WTC11 (cell line): ENCODE measurements at places on chromosomes 5 and 9. TPM values are rescaled to one million over a fixed set of nuclear protein-coding genes. Genes with fewer than 3 reads are reported as not detected.

DNA sequence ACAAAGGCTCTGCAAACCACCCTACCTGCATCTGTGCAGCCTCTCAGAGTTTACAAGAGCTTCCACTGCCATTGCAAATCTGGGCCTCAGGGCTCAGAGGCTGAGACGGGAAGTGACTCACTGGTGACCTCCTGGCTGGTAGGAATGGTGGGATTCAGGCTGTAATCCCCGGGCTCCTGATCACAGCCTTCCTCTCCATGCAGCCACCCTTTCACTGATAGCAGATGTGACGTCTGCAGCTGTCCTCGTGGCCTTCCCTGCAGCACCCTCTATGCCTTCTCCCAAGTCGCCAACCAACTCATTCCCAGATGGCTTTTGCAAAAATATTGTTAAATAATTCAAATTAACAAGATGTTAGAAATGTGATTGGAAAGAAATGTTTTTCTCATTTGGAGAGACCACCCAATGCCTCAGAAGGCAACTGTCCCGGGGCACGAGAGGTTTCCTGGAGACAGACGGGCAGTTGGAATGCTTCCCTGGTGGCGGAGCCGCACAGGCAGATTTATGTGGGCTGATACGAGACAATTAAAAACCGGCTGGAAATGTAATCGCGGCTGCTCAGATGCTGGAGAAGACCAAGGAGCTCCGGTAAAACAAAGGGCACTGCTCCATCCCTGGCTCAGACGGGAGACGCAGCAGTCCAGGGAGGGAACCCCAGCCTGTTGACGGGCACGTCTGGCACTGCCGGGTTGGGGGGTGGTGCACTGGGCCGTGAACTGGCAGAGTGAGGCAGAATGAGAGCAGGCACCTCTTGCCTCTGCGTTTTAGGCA, 34.4 kb upstream of the SLC25A51 start:
- peaks cover 17% of the 10 kb centered on the region for H3K4me1 ChIP-seq
- no peak overlapping the region for H3K4me3 ChIP-seq
- H3K36me3 ChIP-seq: no peaks in the 10 kb centered on the region
- no peaks in the 10 kb centered on the region for H3K27me3 ChIP-seq

GRCh38 chr5:10660135-10660534, 96.3 kb downstream of the ANKRD33B start:
- DNase-seq: no peak
- H3K4me1 ChIP-seq: peaks cover 26% of the 10 kb centered on the region
- no peak overlapping the region for H3K27ac ChIP-seq

DNA sequence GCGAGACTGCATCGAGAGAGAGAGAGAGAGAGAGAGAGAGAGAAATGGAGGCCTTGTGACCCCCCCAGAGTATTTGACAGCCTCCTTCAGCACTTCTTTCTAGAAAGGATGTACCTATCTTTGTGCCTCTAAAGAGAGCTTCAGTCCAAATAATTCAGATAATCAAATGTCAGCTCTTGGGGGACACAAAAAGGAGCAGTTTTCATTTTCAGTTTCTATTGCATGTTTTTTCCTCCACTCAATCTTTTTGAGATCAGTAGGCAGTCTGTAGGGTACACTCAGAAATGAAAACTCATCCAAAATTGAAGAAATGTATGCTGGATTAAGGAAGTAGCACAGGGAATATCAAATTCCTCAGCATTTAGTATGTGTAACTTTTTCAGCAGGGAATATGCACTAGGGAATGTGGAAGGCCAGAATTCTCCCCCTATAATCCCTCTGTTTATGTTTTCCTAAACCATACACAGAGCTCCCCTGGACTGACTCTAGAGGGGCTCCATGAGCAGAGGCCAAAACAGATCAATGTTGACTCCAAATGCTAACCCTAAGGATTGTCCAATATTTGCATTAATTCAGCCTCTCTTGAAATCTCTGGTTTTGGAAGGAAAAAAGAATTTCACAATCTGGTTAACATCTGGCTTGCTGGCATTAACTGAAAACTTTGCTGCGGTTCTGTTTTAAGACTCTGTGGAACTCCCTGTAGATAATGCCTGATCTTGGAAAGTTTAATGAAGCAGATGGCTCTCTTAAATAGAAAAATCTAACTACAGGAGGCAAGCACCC, 250.1 kb downstream of the CEMIP2 start:
- peaks cover 27% of the 10 kb centered on the region for H3K4me1 ChIP-seq
- no peaks in the 10 kb centered on the region for H3K36me3 ChIP-seq
- H3K4me3 ChIP-seq: no peak overlapping the region

DNA sequence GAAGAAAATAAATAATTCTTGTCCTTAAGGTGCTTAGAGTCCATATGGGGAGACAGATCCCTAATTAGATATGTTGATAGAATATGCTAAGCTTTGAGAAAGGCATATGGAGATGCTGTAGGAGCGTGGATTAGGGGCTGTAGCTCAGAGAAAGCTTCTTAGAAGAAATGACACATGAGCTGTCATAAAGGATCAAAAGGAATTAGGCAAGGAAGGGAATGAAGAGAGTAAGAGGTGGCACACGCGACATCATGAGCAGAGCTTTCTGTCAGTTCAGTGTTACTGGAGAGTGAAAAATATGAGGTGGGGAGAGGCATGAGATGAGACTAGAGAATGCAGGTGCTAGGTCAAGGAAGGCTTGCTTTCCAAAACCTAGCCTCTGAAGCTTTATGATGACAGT, 118.6 kb downstream of the KIAA0825 start:
- H3K36me3 ChIP-seq: no peaks in the 10 kb centered on the region
- no peak overlapping the region for H3K27ac ChIP-seq
- DNase-seq: no peak
- no peaks in the 10 kb centered on the region for H3K27me3 ChIP-seq
- H3K4me1 ChIP-seq: no peaks in the 10 kb centered on the region
- H3K4me3 ChIP-seq: no peak overlapping the region

- peak overlapping the region; percentile 72; the same call in 1 of the 2 replicates for H3K27ac ChIP-seq
- DNase-seq: no peak
- 0 out of 2 replicates have a peak, but pooled peaks cover 3% of the 10 kb centered on the region for H3K4me1 ChIP-seq
Observed at GRCh38 chr9:131299346-131299960, 9.9 kb downstream of the PLPP7 start.

GRCh38 chr5:32202394-32202793, 28.3 kb upstream of the GOLPH3 start:
- H3K36me3 ChIP-seq: peaks cover 6% of the 10 kb centered on the region
- DNase-seq: no peak
- H3K4me3 ChIP-seq: no peak overlapping the region
- H3K4me1 ChIP-seq: no peaks in the 10 kb centered on the region
- H3K27ac ChIP-seq: no peak overlapping the region

DNA sequence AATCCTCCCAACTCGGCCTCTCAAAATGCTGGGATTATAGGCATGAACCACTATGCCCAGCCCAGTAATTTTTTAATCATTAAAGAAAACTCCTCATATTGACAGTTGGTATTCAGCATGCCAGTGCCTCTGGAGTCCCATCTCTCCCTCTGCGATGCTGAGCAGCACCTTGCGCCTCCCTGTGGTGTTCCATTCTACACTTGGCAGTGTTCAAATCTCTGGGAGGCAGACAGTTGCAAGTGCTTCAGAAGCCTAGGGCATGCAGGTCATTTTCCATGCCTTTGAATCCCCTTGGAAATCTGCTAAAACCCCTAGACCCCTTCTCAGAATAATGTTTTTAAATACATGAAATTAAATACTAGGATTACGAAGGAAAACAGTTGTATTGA, 41.3 kb downstream of the GARNL3 start:
- no peaks in the 10 kb centered on the region for H3K27me3 ChIP-seq
- no peaks in the 10 kb centered on the region for H3K36me3 ChIP-seq
- peak; percentile 47 for DNase-seq
- peaks cover 6% of the 10 kb centered on the region for H3K4me1 ChIP-seq
- peak overlapping the region; percentile 64; the same call in 1 of the 2 replicates for H3K27ac ChIP-seq

DNA sequence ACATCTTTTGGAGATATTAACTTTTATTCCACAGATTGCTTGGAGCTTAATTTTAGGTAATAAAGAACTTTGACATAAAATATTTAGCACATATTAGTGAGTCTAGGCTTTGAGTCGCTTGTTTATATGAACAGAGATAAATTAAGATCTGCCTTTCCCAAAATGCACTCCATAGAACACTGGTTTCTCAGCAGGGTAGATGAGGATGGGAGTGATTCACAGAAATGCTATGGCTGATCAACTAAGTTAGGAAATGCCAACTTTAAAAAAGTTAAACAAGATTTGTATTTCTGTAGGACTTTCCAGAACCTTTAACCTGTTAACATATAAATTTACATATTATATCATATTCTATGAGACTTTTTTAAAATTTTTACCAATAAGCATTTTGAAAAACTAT, 65.2 kb downstream of the STARD4 start:
- no peak overlapping the region for H3K27ac ChIP-seq
- H3K36me3 ChIP-seq: peaks cover 3% of the 10 kb centered on the region; the same call in 1 of the 2 replicates
- H3K4me3 ChIP-seq: no peak overlapping the region
- DNase-seq: no peak

DNA sequence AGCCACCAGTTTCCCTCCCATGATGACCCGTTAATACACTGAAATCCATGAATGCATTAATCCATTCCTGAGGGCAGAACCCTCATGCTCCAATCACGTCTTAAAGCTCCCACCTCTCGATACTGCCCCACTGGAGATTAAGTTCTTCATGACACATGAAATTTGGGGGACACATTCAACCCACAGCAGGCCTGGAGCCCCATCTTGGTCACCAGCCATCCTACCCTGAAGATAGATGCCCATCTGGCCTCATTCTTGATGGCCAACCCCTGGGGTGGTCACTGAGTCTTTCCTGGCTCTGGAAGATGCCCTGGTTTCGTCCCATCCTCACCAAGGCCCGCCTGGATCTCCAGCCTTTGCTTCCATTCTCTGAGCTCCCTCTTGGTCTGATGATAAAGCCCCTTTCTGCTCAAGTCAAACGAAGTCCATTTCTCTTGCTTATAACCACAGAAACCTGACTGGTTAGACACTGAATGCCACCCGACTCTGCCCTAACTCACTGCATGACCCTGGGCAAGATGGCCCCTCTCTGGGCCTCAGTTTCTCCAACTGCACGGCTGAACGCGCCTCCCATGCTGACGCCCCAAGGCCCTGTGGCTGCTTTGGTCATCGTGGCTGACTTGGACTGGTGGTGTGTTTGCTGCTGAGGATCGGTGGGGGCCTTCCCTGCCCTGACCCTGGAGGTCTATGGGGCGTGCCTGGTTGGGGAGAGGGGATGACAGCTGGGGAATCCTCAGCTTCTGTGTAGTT, 138.4 kb upstream of the IER5L start:
- no peak overlapping the region for H3K4me3 ChIP-seq
- no peak overlapping the region for H3K27ac ChIP-seq
- H3K27me3 ChIP-seq: no peaks in the 10 kb centered on the region
- H3K36me3 ChIP-seq: no peaks in the 10 kb centered on the region
- no peak for DNase-seq
- H3K4me1 ChIP-seq: peaks cover 14% of the 10 kb centered on the region

- peaks cover 10% of the 10 kb centered on the region for H3K27me3 ChIP-seq
- no peak for DNase-seq
- H3K27ac ChIP-seq: no peak overlapping the region
- no peaks in the 10 kb centered on the region for H3K36me3 ChIP-seq
- no peak overlapping the region for H3K4me3 ChIP-seq
- peaks cover 9% of the 10 kb centered on the region for H3K4me1 ChIP-seq
Observed at GRCh38 chr9:123960366-123960765, 30.4 kb upstream of the DENND1A start.

DNA sequence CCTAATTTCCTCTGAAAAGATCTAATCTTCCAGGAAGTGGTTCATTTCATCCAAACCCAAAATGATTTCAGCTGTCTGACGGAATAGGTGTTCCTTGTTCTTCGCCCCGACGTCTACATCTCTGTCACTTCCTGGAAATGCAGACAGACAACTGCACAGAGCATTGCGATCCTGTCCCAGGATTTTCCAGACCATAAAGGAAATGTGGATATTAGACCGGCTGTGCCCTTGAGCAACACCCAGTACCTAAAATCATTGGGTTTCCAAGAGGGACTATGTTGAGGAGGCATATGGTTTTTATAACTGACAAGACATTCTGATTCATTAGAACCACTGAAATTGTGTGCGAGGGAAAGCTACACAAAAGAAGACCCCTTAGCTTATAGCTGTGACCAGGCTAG, 74.2 kb downstream of the MSX2 start:
- H3K36me3 ChIP-seq: no peaks in the 10 kb centered on the region
- no peak overlapping the region for H3K4me3 ChIP-seq
- DNase-seq: no peak
- H3K27me3 ChIP-seq: no peaks in the 10 kb centered on the region
- H3K4me1 ChIP-seq: peaks cover 12% of the 10 kb centered on the region
- no peak overlapping the region for H3K27ac ChIP-seq

DNA sequence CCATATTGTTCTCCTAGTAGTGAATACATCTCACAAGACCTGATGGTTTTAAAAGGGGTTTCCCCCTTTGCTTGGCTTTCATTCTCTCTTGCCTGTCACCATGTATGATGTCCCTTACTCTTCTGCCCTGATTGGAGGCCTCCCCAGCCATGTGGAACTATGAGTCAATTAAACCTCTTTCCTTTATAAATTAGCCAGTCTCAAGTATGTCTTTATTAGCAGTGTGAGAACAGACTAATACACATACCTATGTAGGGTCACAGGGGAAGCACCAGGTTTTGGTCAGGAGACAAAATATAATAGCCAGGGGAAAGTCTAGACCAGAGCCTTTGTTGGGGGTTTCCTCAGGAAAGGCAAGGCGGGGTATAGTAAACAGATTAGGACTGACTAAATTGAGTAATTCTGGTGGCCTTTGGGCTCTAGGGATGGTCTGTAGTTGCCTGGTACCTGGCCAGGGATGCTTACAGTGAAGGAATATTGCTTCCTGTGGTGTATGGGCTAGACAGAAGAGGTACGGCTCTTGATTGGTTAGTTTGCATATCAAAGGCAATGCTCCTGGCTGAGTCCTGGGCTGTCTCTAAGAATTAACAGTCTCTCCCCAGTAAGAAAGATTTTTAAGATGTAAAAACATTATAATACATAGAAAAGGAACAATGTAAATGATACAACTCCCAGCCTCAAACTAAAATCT, 254.5 kb downstream of the ELAVL2 start:
- no peaks in the 10 kb centered on the region for H3K36me3 ChIP-seq
- no peak for DNase-seq
- H3K27me3 ChIP-seq: no peaks in the 10 kb centered on the region; the same call in 1 of the 2 replicates
- H3K27ac ChIP-seq: no peak overlapping the region
- peaks cover 20% of the 10 kb centered on the region for H3K4me1 ChIP-seq

DNA sequence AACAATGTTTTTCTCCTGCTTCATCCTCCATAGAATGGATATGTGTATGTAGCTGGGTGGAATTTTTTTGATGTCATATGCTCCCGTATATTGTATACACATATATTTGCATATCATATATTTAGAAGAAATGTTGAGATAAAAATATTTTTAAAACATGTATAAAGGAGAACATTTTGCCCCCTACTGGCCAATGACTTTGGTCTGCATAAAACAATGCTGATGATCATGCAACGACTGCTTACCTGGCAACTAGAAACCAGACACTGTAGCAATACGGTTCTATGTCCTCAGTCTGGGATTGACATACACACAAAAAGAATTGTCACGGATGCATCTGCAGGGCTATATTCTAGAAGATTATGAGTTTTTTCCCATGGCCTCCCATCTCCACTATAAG, 503.6 kb downstream of the ELAVL2 start:
- no peak for DNase-seq
- H3K27ac ChIP-seq: no peak overlapping the region
- peaks cover 9% of the 10 kb centered on the region for H3K4me1 ChIP-seq
- no peak overlapping the region for H3K4me3 ChIP-seq
- H3K27me3 ChIP-seq: peaks cover 83% of the 10 kb centered on the region
- no peaks in the 10 kb centered on the region for H3K36me3 ChIP-seq

- H3K27me3 ChIP-seq: no peaks in the 10 kb centered on the region
- H3K27ac ChIP-seq: no peak overlapping the region
- H3K4me1 ChIP-seq: no peaks in the 10 kb centered on the region
- DNase-seq: no peak
- H3K36me3 ChIP-seq: peaks cover 34% of the 10 kb centered on the region
Observed at GRCh38 chr9:81312346-81312745, 377.0 kb downstream of the TLE1 start.

Gene FBXO10
- 14.0 to 14.7 TPM (median 14.4 TPM) in 3 replicates for total RNA-seq

Gene SPATA31A3
- not detected in 3 replicates for total RNA-seq

Gene STC2
- total RNA-seq: 38.5 to 57.0 TPM (median 38.5 TPM) in 3 replicates

Gene RPP25L
- 24.5 to 35.9 TPM (median 31.4 TPM) in 3 replicates for total RNA-seq

Gene NIM1K
- 0.07 to 0.14 TPM in 2 of 3 replicates, not detected in the other for total RNA-seq
